ENCODE measurements at places on chromosomes 2 and 18.

DNA sequence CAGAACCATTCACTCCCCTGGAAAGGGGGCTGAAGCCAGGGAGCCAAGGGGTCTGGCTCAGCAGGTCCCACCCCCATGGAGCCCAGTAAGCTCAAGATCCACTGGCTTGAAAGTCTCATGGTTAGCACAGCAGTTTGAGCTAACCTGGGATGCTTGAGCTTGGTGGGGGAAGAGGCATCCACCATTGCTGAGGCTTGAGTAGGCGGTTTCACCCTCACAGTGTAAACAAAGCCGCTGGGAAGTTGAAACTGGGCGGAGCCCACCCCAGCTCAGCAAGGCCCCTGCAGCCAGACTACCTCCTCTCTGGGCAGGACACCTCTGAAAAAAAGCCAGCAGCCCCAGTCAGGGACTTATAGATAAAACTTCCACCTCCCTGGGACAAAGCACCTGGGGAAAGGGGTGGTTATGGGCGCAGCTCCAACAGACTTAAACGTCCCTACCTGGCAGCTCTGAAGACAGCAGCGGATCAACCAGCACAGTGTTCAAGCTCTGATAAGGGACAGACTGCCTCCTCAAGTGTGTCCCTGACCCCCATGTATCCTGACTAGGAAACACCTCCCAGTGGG, 14.7 kb upstream of the TTC32 start:
- no peak for DNase-seq

- no peak for DNase-seq
Measured at GRCh38 chr2:174013315-174013751, 48.2 kb upstream of the SP3 start.

DNA sequence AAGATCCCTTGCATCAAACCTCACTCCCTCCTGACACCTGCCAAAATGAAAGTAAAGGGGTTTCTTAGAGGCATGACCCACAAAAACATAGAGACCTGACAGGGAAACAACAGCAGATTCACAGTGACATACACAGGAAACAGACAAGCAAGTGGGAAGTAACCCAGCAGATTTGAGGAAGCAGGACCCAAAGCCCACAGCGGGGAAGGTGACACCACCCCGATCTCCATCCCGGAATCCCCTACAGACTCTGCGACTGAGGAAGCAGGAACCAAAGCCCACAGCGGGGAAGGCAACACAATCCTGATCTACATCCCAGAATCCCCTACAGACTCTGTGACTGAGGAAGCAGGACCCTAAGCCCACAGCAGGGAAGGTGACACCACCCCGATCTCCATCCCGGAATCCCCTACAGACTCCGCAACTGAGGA, 21.6 kb downstream of the CIB4 start:
- DNase-seq: no peak

GRCh38 chr18:72866901-72867745, 664 bp downstream of the NETO1 start:
- DNase-seq: peak; percentile 61

GRCh38 chr2:69279211-69279610, 107.8 kb downstream of the GFPT1 start:
- no peak for DNase-seq

DNA sequence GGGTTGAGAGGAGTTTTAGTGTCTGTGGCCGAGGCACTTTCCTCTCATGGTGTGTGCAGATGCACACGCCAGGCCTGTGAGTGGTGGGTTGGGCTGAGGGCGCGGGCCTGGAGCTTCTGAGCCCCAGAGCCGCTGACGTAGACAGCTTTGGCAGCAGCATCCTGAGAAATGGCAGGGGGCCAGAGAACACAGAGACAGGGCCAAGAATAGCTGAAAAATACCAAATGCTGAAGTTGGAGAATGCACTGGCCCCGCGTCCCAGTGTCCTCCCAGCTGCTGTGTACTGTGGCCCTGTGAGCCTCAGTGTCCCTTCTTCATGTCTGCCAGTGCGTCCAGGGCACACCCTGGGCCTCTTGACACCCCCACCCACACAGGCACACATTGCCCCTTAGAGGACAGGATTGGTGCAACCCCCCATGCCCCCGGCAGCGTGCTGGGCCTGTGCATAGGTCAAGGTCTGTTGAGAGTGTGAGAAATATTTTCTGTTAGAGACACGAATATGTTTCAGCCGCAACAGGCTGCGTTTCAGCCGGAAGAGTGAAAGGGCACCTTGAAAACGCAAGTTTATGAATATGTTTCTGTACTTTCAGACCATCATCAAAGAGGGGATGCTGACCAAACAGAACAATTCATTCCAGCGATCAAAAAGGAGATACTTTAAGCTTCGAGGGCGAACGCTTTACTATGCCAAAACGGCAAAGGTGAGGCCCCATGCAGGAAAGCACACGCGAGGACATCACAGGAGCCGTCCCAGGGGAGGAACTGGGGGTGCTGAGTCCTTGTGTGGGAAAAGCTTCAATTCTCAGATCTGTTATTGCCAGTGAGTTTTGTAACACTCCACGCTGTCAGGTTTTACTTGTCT, 33.6 kb downstream of the DGKD start:
- peak; percentile 96 for DNase-seq

GRCh38 chr2:169363560-169364150, 1.3 kb upstream of the LRP2 start:
- peak; percentile 32 for DNase-seq

GRCh38 chr2:195658541-195658890, 1.5 kb downstream of the SLC39A10 start:
- DNase-seq: peak; percentile 69

GRCh38 chr2:227761740-227762476, 16.2 kb downstream of the SCYGR8 start:
- peak; percentile 19 for DNase-seq

DNA sequence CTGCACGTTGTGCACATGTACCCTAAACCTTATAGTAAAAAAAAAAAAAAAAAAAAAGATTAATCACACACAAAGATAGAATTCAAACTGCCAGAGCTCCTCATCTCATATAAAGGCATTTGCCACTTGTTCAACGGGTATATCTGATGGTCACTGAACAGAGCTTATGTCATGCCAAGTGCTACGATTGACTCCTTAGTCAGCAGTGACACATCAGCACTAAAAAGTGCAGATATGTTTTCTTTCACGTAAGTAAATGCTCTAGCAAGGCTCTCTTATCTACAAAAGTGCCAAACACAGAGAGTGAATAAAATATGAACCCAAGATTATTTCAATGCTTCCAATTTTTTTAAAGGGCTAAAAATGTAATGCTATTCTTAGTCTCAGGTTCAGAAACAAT, 1.1 kb downstream of the LMAN1 start:
- DNase-seq: peak; percentile 70

- no peak for DNase-seq
Measured at GRCh38 chr2:193276988-193277387, 1082.3 kb upstream of the TMEFF2 start.

DNA sequence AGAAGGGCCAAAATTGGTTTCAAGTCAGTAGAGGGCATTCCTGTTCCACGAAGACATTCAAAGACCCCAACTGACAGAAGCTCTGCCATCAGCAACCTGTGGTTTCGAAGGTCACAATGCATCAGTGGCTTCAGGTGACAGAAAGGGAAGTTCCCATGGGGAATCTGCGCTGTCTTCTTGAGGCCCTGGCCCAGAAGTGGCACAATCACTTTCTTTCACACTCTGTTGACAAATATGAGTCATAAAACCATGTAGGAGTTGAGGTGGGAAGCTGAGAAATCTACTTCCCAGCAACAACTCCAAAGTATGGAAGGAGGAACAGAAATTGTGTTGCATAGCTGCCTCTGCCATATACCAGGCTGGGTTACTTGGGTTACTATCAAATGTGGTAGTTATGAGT, 621.1 kb upstream of the FANCL start:
- no peak for DNase-seq

GRCh38 chr18:79937103-79937860, 14.2 kb downstream of the SLC66A2 start:
- DNase-seq: no peak

DNA sequence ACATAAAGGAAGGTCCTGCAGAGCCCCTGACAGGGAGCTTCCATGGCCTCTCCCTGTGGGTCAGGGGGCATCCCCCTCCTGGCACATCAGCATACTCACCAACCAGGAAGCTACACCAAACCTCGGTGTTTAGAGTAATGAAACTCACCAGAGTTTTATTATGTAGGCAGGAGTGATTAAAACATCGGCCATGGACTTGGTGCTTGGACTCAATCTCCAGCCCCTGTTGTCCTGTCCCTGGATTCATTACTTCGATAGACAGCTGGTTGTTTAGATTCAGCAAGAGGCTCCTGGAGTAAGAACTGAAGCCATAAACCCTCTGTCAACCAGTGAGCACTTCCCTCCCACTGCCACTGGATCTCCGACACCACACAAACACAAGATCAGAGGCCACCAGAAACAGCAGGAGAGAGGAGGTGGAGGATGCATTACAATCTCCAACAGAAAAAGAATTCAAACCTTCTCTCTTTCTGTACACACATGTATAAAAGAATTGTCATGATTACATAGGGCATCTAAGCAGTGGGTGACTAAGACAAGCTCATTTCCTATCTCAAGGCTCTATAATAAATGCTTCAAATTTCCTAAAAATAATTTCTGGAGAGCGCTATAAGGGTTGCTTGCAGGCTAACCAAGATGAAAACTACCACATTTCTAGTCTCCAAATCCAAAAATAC, 27.2 kb downstream of the TBC1D8 start:
- peak; percentile 31 for DNase-seq

DNA sequence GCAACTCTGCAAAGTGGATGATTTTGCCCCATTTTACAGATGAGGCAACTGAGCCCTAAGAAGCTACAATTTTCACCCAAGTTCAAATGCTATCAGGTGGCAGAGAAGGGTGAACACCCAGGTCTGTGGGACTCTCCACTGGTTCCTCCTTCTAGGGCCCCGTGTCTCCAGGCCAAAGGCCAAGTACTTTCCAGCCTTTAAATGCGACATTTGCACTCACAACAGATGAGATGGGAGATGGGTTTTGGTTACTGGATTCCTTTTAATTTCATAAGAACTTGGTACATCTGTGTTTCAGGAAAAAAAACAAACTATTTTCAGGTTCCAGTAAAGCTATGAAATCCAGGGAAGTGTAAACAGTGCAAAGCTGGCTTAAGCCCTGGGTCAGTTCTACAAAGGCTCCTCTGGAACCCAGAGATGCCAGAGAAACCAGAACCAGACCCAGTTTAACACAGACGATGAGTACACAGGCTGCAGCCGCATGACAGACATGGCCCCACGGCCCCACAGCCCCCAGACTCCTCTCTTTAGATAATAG, 361.7 kb downstream of the ANAPC1 start:
- DNase-seq: peak; percentile 89

DNA sequence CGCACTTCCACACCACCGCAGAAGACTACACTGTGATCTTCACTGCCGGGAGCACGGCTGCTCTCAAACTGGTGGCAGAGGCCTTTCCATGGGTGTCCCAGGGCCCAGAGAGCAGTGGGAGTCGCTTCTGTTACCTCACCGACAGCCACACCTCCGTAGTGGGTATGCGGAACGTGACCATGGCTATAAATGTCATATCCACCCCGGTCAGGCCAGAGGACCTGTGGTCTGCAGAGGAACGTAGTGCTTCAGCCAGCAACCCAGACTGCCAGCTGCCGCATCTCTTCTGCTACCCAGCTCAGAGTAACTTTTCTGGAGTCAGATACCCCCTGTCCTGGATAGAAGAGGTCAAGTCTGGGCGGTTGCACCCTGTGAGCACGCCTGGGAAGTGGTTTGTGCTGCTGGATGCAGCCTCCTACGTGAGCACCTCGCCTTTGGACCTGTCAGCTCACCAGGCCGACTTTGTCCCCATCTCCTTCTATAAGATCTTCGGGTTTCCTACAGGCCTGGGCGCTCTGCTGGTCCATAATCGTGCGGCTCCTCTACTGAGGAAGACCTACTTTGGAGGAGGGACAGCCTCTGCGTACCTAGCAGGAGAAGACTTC, 12.5 kb downstream of the MOCOS start:
- DNase-seq: no peak

- DNase-seq: no peak
Measured at GRCh38 chr2:190582736-190583506, 48.4 kb upstream of the NEMP2 start.
